ENCODE measurements at places on chromosomes 12 and 14.
A peak's percentile ranks its signal among the peaks of the same experiment; 100 is the strongest.

DNA sequence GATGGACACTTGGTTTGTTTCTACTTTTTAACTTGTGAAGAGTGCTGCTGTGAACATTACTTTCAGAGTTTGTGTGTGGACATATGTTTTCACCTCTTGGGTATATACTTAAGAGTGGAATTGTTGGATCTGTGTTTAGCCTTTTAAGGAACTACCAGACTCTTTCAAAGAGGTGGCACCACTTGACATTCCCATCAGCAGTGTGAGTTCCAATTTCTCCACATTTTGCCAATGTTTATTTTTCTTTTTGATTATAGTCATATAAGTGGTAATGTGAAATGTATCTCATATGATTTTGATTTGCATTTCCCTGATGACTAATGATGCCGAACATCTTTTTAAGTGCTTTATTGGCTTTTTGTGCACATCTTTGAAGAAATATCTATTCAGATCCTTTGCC lies 44.8 kb downstream of the ARHGAP5 start:
- DNase-seq = no peak

DNA sequence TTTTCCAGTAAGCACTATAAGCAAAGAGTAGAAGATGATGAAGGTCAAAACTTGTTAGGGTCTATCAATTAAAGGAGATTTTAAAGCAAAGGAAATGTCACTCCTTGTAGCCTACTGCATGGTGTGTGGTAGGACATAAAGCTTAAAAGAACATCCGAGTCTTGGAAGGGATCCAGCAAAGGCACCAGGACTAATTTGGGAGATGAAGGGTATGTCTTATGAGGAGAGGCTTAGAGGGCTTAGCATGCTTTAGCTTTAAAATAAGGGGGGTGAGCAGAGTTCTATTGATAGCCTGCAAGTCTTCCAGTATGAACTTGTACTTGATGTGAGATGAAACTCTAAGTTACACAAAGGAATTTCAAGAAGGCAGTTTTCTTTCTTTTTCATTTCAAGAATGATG lies 11.8 kb upstream of the MYBPC1 start:
- no peak for DNase-seq

DNA sequence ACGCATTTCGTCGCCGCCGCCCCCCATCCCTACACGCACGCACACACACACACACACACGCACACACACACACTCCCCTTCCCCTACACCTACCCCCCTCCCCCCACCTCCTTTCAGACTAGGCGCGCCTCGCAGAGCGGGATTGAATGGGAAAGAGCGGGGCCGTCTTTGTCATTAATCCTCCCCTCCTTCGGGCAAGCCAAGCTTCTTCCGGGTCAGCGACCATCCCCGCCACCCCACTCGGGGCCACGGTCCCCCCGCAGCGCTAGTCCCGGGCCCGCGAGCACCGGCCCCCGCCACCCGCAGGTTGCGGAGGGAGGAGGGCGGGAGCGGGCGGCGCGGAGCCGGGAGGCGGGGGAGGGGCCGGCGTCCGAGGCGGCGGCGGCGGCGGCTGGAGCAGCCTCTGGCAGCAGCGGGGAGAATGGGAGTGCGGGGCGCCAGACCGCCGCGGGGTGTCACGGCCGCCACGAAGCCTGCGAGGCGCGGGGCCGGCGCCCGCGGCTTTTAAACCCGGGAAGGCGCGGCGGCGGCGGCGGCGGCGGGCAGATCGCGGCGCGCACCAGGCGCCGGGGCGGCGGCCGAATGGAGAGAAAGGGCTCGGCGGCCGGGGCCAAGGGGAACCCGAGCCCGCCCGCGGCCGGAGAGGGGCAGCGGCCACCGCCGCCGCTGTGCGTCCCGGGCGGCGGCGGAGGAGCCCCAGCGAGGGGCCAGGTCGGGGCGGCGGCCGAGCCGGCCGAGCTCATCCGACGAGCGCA lies at the start of gene TTC9:
TSS of gene TTC9 (plus strand) at position 369 of the 755 bp plus-strand sequence. CDS start at position 583, 214 bp downstream.
- no peak for DNase-seq

DNA sequence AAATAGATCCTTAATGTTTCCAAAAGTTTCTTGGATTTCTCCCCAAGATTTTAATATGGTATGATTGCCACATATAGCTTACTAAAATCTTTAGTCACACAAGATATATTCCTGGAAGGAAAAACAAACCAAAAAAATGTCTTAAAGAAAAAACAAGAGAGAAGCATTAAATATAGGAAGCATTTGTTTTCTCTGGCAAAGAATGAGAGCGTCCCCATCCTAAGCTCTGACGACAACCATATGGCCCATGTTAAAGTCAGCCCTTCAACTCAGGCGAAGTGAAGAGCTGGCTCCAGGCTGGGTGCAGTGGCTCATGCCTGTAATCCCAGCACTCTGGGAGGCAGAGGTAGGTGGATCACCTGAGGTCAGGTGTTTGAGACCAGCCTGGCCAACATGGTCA lies 35.6 kb downstream of the GCH1 start:
- DNase-seq = no peak

DNA sequence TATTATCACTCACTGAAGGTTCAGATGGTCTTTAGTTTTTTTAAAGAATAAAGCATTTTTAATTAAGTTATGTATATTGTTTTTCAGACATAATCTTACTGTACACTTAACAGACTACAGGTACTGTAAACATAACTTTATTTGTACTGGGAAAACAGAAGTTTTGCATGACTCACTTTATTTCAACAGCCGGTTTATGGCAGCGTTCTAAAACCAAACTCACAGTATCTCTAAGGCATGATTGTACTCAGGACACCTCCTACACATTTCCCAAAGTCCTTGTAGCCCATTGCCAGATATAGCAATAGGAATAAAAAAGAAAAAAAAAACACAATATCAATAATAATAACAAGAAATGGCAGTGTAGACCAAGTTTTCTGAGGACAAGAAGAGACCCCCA lies 1341.4 kb downstream of the FSCB start:
- DNase-seq = no peak

- no peak for DNase-seq
Measured at GRCh38 chr12:125988545-125988944, 923.3 kb downstream of the AACS start.

GRCh38 chr12:43287706-43288383 lies 264.2 kb downstream of the ADAMTS20 start:
- no peak for DNase-seq

DNA sequence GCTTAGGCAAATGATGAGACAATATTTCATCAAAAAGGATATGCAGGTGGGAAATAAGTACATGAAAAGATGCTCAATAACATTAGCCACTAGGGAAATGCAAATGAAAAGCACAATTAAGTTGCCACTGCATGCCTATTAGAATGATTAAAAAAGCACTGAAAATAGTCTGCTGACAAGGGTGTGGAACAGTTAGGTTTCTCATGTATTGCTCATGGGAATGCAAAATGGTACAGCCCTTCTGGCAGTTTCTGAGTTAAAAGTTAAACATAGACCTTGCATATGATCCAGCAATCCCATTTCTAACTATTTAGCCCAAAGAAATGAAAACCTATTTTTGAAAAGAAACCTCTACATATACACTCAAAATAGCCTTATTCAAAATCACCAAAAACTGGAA lies 393.0 kb downstream of the BMP4 start:
- no peak for DNase-seq

GRCh38 chr14:104555430-104556255 lies 23.9 kb upstream of the C14orf180 start:
- DNase-seq = no peak

- no peak for DNase-seq
Measured at GRCh38 chr12:3319723-3320492, 171.1 kb upstream of the PRMT8 start.

DNA sequence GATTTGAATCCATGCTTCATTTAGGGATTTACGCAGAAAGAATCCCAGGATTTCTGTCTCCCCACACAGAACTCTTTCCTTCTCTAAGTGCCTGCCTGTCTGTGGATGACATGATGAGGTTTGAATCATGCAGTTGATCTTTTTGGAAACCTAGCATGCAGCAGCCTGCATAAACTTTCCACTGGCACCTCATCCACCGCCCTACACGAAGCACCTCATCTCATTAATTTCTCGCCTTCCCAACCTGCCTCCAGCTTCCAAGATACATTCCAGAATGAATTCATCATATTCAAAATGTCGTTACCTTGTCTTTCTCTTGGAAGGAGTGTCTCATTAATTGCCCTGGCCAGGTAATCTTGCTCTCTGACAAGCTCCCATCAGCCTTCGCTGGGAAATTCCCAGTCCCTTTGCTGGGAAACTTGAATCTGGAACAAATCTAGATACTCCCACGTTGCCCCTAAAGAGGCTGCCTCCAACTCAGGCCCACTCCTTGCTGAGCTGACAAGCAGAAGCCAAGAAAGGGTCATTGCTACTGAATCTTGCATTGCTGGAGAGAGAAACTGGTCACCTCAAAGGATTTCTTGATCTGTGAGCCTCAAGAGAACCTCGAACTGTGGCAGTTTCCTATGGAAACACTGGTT lies 48.2 kb downstream of the SERPINA3 start:
- DNase-seq = no peak

GRCh38 chr12:132275110-132275531 lies 54.3 kb downstream of the GALNT9 start:
- peak; percentile 81 for DNase-seq

DNA sequence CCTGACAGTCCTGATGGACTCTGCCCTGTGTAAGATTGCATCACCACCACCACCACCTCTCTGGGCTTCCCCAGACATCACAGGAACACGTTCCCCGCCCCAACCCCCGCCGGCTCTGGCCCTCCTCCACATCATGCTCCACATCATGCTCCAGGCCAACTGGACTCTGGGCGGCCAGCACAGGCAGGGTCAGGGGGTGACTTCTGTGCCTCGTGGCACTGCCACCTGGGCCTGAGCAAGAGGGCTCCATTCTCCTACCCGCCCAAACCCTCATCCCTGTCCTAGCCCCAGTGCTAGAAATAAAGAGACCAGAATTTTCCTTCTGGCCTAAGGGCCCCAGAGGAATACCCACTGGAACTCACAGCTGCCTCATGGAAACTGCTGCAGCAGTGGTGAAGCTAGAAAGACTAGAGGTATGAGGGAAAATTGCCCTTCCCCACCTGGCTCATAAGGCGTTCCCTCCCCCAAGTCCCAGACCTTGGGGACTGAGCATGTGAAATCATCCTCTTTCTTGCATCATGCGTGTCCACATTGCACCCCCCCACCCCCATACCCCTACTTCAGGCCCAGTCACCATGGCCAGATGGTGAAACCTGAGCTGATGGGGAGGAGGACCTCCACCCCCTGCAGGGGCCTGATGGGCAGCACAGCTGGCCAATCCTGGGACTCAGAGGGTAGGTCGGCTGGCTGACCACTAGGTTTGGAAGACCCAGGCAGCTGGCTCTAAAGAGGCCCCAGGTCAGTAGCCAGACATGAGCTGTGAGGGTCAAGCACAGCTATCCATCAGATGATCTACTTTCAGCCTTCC lies at the start of gene INHBE:
TSS of gene INHBE (plus strand) at position 742 of the 808 bp plus-strand sequence. CDS start 230 bp downstream, outside the sequence.
- peak; percentile 79 for DNase-seq
